Cerebellum (tissue), 4 donors: ENCODE measurements at places on chromosomes 16 and 17. TPM values are rescaled to one million over a fixed set of nuclear protein-coding genes. Genes with fewer than 3 reads are reported as not detected.
A peak's percentile ranks its signal among the peaks of the same experiment; 100 is the strongest.

DNA sequence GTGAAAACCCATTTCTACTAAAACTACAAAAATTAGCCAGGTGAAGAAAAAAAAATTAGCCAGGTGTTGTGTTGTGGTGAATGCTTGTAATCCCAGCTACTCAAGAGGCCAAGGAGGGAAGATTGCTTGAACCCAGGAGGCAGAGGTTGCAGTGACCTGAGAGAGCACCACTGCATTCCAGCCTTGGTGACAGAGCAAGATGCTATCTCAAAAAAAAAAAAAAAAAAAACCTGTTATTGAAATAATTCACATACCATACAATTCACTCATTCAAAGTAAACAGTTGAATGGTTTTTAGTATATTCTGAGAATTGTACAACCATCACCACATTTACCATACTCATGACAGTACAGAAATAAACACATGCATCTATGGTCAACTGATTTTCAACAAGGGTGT, 31.0 kb downstream of the ZNRF1 start:
- DNase-seq = no peak

KRT31 gene
- total RNA-seq = not detected

KCNJ16 gene
- 9.1 TPM for total RNA-seq

DNA sequence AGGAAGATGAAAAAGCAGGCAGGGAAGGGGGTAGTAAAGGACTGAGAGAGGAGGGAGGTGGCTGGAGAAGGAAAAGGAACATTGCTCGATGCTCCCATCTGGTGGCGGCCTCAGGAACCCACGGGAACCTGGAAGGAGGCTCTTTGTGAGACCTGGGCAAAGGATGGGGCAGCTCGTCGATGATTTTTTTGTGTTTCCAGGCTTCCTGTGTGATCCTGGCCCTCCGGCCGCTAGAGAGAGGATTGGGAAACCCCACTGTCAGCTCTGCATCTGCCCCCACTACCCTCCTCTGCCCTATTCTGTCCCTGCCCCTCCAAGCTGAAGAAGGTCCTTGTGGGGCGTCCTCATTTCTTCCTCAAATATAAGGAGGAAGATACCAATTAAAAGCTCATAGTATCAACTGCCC, 6.6 kb downstream of the WFIKKN2 start:
- peak; percentile 90 for DNase-seq

SLC22A31 gene
- total RNA-seq = 0.91 TPM

CD79B gene
- not detected for total RNA-seq

OR2C1 gene
- total RNA-seq = 0.45 TPM

DNA sequence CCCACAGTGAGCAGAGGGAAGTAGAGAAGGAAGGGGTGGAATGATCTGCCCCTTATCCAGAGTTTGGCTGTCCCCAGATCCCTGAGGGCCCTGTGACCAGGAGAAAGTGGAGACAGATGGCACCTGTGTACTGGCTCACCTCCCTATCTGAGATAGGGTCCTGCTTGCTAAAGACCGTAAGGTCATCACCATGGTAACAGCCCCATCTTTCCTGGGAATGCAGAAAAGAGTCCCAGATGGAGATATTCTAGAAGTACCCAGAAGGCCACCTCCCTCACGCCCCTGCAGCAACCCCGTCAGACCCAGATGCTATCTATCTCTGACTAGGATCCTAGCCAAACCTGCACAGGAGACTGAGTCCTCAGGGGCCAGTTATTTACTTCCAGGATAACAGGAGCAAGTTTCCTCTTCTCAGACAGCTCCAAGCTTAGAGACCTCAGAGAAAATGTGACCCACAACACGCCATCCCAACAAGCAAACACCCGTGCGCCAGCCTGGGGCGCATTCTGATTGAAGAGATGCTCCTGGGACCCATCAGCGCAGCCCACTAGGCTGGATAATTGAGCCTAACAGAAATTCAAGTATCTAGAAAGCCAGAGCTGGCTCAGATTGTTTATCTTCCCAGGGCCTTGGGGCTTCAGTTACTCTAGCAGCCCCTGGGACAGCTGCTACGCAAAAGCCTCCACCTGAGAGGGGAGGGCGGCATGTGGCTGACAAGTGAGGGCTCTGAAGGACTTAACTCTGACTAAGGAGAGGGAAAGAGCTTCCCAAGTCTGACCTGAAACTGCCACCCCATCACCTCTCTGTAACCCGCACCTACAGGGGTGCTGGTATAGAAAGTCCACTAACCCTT, 1.9 kb downstream of the ORMDL3 start:
- no peak for DNase-seq

GRCh38 chr16:68590201-68590994, 51.3 kb downstream of the ZFP90 start:
- DNase-seq = no peak

GRCh38 chr17:74601944-74602572, 10.0 kb upstream of the CD300LD start:
- DNase-seq = peak; percentile 68

DNA sequence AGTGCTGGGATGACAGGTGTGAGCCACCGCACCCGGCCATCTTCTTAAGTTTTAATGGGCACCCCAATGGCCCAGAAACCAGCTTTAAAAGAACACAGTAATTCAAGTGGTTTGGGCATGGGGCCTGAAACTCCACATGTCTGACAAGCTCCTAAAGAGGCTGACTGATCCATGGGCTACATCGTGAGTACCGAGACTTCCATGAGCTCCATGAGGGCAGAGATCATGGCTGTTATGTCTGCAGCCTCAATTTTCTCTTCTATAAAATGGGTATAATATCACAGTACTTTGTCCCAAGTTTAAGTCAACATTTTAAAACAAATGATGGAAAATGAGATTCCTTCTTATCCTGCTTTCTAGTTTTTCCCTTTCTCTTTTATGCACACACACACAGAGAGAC, 397.6 kb upstream of the MAF start:
- DNase-seq = no peak

GRCh38 chr17:6691546-6691945, 21.6 kb downstream of the SLC13A5 start:
- DNase-seq = no peak

DNA sequence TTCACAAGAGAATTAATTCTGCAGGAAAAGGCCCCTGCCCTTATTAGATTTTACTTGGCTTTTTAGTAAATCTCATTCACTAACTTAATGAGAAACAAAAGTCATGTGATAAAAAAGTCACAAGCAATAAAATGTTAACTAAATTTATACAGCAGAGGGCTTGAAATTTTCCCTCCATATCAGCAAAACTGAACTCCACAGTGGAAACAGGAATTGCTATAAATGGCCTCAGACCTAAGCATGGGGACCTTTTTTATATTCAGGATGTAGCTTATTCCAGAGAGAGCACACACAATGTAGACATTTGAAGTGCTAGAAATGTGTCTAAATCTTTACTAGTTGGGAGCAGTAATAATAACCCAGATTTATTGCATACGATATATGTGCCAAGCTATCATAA, 291.5 kb downstream of the C16orf95 start:
- DNase-seq = no peak

DNASE1L2 gene
- 3.5 TPM for total RNA-seq

KAT2A gene
- total RNA-seq = 13.6 TPM

- DNase-seq = no peak
Observed at GRCh38 chr17:75096082-75096625, 8.4 kb downstream of the SLC16A5 start.
